SK-N-SH (cell line): ENCODE measurements at places on chromosomes 5 and 9. TPM values are rescaled to one million over a fixed set of nuclear protein-coding genes. Genes with fewer than 3 reads are reported as not detected.

The TMEM8B gene
- 5.3 and 5.8 TPM in 2 replicates for polyA plus RNA-seq

The GABRA1 gene
- polyA plus RNA-seq, result not detected in 2 replicates

The ADGRD2 gene
- polyA plus RNA-seq, result 0.05 and 0.10 TPM in 2 replicates

The FOXD4 gene
- polyA plus RNA-seq, result 0.34 and 0.38 TPM in 2 replicates

The SHISAL2B gene
- 0.16 TPM in 1 of 2 replicates, not detected in the other for polyA plus RNA-seq

The CDC23 gene
- polyA plus RNA-seq, result 20.2 and 31.5 TPM in 2 replicates

The ZDHHC11 gene
- polyA plus RNA-seq, result 0.65 and 0.76 TPM in 2 replicates

The TAL2 gene
- 0.15 and 0.47 TPM in 2 replicates for polyA plus RNA-seq

The RMRP gene
- polyA plus RNA-seq, result 64.9 and 157 TPM in 2 replicates

The SLC46A2 gene
- not detected in 2 replicates for polyA plus RNA-seq

The DIPK1B gene
- polyA plus RNA-seq, result 24.5 and 27.1 TPM in 2 replicates

The SPATA31E1 gene
- not detected in 2 replicates for polyA plus RNA-seq

The EPB41L4B gene
- polyA plus RNA-seq, result 0.59 and 0.84 TPM in 2 replicates

The CDK9 gene
- polyA plus RNA-seq, result 82.7 and 108 TPM in 2 replicates

The FCN1 gene
- polyA plus RNA-seq, result not detected in 2 replicates

The CARTPT gene
- polyA plus RNA-seq, result not detected in 2 replicates

The TMED7 gene
- 32.8 and 41.2 TPM in 2 replicates for polyA plus RNA-seq

The TNC gene
- 572 and 805 TPM in 2 replicates for polyA plus RNA-seq

The PPIP5K2 gene
- polyA plus RNA-seq, result 18.2 and 24.4 TPM in 2 replicates

The IFNA2 gene
- polyA plus RNA-seq, result not detected in 2 replicates

The WWC1 gene
- polyA plus RNA-seq, result 15.2 and 16.9 TPM in 2 replicates

The IARS1 gene
- polyA plus RNA-seq, result 30.4 and 32.9 TPM in 2 replicates

The CCDC152 gene
- 2.1 and 2.6 TPM in 2 replicates for polyA plus RNA-seq

The NIPAL4 gene
- 2.3 and 2.6 TPM in 2 replicates for polyA plus RNA-seq

The FGF10 gene
- polyA plus RNA-seq, result not detected in 2 replicates

The CCDC187 gene
- polyA plus RNA-seq, result not detected in 2 replicates

The GLDC gene
- polyA plus RNA-seq, result 4.1 TPM in 2 replicates

The EDIL3 gene
- 51.5 and 82.9 TPM in 2 replicates for polyA plus RNA-seq

The COL23A1 gene
- polyA plus RNA-seq, result 0.03 and 0.10 TPM in 2 replicates

The CCL21 gene
- polyA plus RNA-seq, result not detected in 2 replicates

The SPATA31C1 gene
- polyA plus RNA-seq, result not detected in 2 replicates

The ZNF608 gene
- 4.9 and 5.2 TPM in 2 replicates for polyA plus RNA-seq

The FRRS1L gene
- 3.7 and 5.2 TPM in 2 replicates for polyA plus RNA-seq

The SLC24A2 gene
- polyA plus RNA-seq, result not detected in 2 replicates

The TAF9 gene
- 106 and 138 TPM in 2 replicates for polyA plus RNA-seq

The FBN2 gene
- polyA plus RNA-seq, result 2.2 and 5.0 TPM in 2 replicates

The EFNA5 gene
- polyA plus RNA-seq, result 0.73 and 0.81 TPM in 2 replicates

The GRM6 gene
- not detected in 2 replicates for polyA plus RNA-seq

The ZNF462 gene
- polyA plus RNA-seq, result 5.2 and 5.5 TPM in 2 replicates

The DMGDH gene
- polyA plus RNA-seq, result 0.56 and 0.70 TPM in 2 replicates

The CCDC192 gene
- polyA plus RNA-seq, result not detected in 2 replicates

The SPINK14 gene
- not detected in 2 replicates for polyA plus RNA-seq

The SLC6A19 gene
- polyA plus RNA-seq, result not detected in 2 replicates
